ENCODE measurements at places on chromosomes 7 and 10.

DNA sequence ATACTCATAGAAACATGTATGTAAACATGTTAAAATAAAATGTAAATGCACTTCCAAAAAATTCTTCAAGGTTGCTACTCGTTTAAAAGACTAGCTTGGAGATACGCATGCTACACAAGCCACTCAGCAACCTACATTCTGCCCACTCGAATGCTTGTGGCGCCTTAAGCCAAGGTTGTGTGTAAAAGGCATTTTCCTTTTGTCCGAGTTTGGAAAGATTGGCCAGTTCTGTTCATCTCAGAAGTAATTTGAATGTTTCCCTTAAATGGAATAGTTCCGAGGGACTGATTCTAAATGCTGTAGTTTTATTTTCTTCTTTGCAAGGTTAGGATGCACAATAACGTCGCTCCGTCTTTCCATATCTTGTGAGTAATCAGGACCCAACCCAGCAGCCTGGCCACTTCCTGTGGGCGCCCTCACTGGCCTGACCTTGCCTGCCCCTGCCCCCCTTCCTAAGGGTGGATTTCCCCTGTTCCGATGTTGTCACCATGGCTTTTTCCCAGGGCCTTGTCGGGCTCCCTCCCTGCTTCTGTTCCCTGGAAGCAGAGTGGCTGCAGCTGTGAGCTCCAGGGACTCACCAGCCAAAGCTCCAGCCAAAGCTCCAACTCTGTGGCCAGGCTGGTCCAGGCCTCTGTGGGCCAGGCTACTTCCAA lies 70.6 kb downstream of the PTPRE start:
- DNase-seq, result no peak

GRCh38 chr10:103463499-103463898 lies 4.8 kb upstream of the CALHM1 start:
- no peak for DNase-seq

DNA sequence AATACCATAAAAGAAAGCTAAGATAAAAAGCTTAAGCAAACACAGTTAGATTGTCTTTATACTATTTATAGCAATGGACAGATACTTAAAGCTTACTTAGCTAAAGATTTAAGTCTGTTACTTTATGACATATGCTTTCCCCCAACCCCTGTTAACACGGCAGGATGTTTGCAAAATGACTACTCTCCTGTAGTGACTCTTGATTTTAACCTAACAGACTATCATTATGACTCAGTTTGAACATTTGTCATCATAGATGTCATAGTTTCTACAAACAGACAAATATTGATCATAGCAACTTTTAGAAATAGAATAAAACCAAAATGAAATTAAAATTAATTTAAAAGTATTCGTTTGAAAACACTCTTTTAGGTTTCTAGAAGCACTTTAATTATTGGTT lies 7.8 kb upstream of the COMMD3 start:
- DNase-seq, result no peak

DNA sequence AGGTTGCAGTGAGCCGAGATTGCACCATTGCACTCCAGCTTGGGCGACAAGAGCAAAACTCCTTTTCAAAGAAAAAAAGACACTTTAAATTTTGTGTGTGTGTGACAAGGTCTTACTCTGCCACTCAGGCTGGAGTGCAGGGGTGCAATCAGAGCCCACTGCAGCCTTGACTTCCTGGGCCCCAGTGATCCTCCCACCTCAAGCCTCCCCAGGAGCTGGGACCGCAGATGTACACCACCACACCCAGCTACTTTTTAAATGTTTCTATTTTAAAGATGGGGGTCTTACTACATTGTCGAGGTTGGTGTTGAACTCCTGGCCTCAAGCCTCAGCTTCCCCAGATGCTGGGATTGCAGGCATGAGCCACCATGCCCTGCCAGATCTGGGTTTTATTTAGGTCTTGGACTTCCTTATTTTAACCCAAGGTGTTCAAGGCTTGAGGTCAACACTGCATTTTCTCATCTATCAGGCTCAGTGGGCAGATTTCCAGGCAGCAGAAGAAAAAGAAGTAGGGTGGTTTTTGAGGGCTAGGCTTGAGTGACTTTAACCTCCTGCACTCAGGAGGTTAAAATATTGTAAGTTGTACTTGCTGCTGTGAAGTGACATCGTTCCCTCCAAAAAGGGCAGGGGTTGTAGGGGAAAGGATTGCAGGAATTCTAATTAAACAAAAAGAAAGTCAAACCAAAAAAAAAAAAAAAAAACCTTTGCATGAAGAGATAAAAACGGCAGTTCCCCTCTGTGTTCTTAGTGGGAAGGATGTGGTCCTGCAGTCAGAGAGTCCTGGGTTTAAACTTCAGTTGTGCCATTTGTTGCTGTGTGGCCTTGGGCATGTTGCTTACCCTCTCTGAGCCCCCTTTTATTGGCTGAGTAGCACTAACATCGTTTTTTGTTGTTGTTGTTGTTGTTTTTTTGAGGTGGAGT lies 71.5 kb downstream of the CARD11 start:
- DNase-seq, result no peak

DNA sequence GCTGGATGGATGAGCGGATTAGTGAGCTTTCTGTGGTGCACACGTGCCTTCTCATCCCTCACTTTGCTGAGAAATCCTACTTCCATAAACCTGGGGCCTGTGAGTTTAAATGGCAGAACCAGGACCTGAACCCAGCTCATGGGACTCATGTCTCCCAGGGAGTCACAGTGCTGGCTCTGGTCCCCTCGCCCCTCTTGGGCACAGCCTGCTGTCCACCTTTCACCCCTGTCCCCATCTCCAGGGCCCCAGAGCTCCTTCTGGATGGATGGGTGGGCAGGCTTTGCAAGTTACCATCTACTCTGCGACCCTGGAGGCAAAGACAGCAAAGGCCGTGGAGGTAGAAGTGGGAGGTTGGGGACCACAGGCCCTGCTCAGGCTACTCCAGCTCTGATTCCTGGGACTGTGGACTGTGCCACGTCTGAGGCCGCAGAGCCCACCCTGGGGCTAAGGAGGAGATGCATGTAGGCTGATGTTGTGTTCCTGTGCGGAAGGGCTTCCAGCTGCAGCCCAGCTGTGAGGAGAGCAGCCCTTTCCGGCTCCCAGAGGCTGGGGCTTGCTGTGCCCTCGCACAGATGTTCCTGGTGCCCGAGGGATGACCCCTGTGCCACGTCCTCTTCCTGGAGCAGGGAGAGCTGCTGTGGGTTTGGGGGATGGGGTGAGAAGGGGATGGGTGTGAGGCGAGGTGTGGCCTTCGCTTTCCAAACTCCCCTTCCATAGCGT lies 40.3 kb downstream of the PRF1 start:
- no peak for DNase-seq

- DNase-seq, result no peak
Measured at GRCh38 chr10:7189909-7190308, 220.9 kb downstream of the SFMBT2 start.

GRCh38 chr7:46934198-46934825 lies 647.6 kb downstream of the TNS3 start:
- no peak for DNase-seq

DNA sequence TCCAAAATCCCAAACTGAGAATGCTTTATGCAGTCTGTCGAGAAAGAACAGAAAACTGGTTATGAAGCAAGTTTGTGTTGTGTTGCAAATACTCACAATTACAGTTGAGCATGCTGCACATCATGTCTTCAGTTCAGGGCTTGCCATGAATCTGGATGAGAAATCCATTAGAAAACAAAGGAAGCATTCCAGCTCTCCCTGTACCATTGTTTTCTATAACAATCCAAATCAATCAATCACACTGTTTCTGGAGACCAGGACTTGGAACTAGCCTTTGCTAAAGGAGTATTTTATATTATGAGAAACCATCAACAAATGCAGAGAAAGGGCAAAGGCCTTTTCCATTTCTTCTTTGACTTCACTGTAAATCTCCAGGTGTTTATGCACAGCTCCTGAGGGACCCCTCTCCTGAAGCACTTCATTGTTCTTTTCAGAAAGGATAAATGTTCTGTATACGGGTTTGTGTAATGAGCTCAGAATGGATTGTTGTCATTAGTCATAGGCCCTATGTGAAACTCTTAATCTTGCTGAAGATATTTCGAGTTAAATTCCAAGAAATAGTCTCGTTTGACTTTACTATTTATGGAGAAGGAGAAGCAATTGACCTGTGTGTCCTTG lies 364.7 kb upstream of the POM121L12 start:
- no peak for DNase-seq

DNA sequence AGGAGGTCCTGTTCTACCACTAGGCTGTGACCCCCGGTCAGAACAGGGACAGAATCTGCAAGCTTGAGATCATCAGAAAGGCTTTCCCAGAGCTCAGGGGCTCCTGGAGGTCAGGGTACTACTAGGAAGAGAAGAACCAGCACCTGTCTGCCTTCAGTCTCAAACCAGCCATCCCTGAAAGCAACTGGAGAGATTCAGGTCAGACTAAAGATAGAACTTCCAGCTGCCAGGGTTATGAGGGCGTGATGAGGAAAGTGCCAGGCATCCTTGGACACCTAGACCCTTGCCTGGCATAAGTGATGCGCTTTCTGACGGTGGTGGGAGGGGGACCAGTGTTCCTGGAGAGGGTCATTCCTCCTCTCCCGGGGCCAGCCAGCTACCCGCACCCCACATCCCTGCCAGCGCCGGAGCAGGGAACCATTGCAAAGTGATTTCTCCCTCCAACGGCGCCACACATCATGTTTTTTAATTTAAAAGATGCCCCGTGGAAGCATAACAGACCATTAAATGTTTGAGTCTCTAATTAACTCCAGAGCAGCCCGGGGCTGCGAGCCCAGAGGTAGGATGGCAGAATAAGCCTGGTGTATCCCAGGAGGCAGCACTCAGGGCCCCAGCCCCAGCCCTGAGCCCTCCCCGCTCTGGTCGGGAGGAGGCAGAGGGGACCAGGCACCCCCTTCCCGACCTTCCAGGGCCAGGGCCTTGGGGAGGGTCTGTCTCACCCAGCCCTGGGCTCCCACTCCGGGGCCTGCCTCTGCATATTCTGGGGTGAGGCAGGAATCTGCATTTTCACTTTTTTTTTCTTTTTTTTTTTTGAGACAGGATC lies 64.0 kb downstream of the ELFN1 start:
- no peak for DNase-seq

- no peak for DNase-seq
Measured at GRCh38 chr7:106001886-106002285, 38.8 kb downstream of the CDHR3 start.

DNA sequence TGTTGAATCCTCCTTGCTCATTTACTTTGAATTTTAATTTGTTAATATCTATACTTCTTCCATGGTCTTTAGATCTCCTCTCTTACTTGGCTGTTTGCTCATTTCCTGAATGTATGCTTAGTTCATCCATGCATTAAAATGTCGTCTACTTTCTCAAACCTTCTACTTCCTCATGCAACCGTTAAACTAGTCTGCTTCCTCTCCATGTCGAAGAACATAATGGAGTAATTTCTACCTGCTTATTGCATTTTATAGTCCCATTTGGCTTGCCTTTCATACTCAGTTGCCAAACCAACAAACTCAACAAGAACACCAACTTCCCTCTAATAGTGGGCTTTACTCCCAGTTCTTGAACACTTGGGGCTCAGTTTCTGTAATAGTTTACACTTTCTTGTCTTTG lies 43.8 kb upstream of the SEMA3D start:
- DNase-seq, result no peak

DNA sequence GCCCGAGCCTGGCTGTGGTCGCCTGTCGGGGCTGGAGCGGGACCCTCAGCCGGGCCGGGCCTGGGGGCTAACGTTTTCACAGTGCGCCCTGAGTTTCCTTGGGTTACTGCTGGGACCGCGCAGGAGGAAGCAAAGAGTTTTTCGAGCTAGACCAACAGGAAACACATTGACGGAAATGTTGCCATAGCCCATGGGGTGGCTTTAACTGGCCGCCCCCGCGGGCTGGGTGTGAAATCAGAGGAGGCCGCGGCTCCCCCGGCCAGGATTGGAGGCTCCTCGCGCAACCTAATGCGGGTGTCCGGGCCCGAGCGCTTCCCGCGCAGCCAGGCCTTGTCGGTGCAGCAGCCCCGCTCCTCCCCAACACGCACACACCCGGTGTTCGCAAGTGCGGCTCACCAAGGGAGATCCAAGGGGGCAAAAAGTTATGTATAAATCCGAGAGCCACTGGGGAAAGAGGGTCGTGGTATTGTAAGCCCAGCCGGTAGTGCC lies 1.9 kb downstream of the HHEX start:
- DNase-seq, result no peak

DNA sequence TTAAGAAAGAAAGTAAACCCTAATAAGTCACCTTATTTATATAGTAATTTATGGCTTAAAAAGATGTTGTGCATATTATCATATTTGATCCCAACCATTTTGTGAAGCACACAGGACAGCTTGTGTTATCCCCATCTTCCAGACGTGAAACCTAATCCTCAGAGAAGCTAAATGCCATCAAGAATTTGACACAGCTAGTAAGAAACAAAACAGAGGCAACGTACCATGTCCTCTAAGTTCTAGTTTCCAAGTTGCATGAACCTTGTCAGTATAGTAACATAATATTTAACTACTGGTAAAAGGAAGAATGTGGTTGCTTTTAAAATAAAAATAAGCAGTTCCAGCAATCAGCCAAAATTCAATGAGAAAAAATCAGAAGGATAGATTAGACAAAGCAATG lies 41.5 kb downstream of the PTN start:
- no peak for DNase-seq

- no peak for DNase-seq
Measured at GRCh38 chr10:69730251-69731156, 71.2 kb upstream of the COL13A1 start.

GRCh38 chr7:70589590-70589989 lies 542.4 kb upstream of the GALNT17 start:
- no peak for DNase-seq

- DNase-seq, result no peak
Measured at GRCh38 chr10:3822541-3823330, 37.7 kb upstream of the KLF6 start.

GRCh38 chr7:44073664-44074348 lies 8.4 kb upstream of the PGAM2 start:
- no peak for DNase-seq

DNA sequence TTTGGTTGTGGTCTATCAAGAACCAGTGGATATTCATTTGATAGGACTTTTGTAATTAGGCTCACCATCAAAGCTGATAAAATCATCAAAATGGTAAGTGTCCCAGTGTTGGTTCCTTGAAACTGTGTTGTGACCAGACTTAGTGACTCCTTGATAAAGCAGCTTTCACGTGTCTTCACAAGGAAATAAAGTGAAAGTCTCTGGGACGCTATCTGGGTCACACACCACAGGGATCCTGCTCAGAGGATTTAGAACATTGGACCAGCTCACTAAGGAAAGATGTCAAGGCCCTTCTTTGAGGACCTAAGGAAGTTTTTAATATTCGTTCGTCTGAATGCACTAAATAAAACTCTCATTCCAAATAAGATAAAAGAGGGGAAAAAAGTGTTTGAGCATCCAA lies 193.1 kb downstream of the RNLS start:
- DNase-seq, result no peak

- DNase-seq, result no peak
Measured at GRCh38 chr10:94310369-94310768, 52.4 kb downstream of the NOC3L start.

Measured in HCT116 (cell line).